ENCODE measurements at places on chromosomes 6 and 20. TPM values are rescaled to one million over a fixed set of nuclear protein-coding genes. Genes with fewer than 3 reads are reported as not detected.

DSP gene
- total RNA-seq: 144 TPM

- H3K4me1 ChIP-seq: peaks cover 76% of the 10 kb centered on the region
- H3K27ac ChIP-seq: peak overlapping the region; percentile 96
- DNase-seq: no peak
- no peaks in the 10 kb centered on the region for H3K27me3 ChIP-seq
- no peaks in the 10 kb centered on the region for H3K36me3 ChIP-seq
Observed at GRCh38 chr20:48930035-48930434, 8.5 kb downstream of the ARFGEF2 start.

GRCh38 chr20:54219751-54220426 is 12.0 kb downstream of the PFDN4 start:
- no peak overlapping the region for H3K27ac ChIP-seq
- no peak for DNase-seq
- no peaks in the 10 kb centered on the region for H3K36me3 ChIP-seq
- H3K27me3 ChIP-seq: no peaks in the 10 kb centered on the region
- H3K4me3 ChIP-seq: no peak overlapping the region
- H3K4me1 ChIP-seq: no peaks in the 10 kb centered on the region

- no peak overlapping the region for H3K27ac ChIP-seq
- H3K4me1 ChIP-seq: no peaks in the 10 kb centered on the region
- H3K36me3 ChIP-seq: no peaks in the 10 kb centered on the region
- DNase-seq: peak; percentile 8
Observed at GRCh38 chr6:47188588-47189021, 121.1 kb downstream of the TNFRSF21 start.

DNA sequence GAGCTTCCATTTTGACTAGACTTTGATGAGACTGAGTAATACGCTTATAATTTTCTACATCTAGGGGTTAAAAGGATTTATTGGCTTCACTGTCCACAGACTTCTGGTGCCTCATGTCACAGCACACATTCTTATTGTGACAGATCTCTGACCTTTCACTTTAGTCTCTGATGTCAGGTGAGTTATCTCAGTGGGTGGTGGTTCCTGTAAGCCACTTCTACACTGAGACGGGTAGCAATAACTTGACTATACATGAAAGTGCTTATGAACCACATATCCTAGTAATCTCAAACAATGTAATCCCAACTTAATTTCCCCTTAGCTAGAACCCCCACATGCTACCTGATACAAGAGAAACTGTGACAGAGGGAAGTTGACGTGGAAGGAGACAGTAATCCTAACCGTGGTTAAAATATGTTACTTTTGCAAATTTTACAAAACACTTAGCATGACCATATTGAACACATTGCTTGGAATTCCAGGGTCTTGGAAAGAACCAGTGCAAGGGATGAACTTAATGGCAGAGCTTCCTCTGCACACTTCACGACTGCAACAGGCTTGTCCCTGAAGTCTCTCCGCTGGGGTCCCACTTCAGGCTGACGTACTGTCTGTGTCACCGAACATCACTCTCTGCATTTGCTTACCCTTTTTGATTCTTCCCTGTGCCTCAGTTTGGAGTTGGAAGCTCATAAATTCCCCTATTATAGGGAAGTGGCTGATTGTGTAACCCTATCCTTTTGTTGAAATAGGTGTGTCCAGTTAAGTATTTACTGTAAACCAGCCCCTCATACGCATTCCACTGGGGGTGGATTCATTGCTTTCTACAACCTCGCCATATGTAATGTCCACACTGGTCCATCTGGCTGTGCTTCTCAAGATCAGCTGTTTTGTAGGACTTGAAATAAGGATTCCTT is 6.4 kb upstream of the TRIM40 start:
- no peak overlapping the region for H3K4me3 ChIP-seq
- no peak for DNase-seq
- H3K27ac ChIP-seq: no peak overlapping the region
- peaks cover 13% of the 10 kb centered on the region for H3K4me1 ChIP-seq
- H3K27me3 ChIP-seq: no peaks in the 10 kb centered on the region

VIP gene
- total RNA-seq: 4.0 TPM

GRCh38 chr6:1839361-1839760 is 229.6 kb downstream of the FOXC1 start:
- no peak overlapping the region for H3K27ac ChIP-seq
- H3K27me3 ChIP-seq: no peaks in the 10 kb centered on the region
- DNase-seq: no peak
- no peak overlapping the region for H3K4me3 ChIP-seq
- no peaks in the 10 kb centered on the region for H3K36me3 ChIP-seq

- DNase-seq: no peak
- H3K4me3 ChIP-seq: no peak overlapping the region
- H3K27ac ChIP-seq: no peak overlapping the region
- no peaks in the 10 kb centered on the region for H3K36me3 ChIP-seq
- no peaks in the 10 kb centered on the region for H3K4me1 ChIP-seq
Observed at GRCh38 chr6:142857233-142857761, 87.7 kb downstream of the HIVEP2 start.

- H3K27ac ChIP-seq: no peak overlapping the region
- no peaks in the 10 kb centered on the region for H3K36me3 ChIP-seq
- no peak overlapping the region for H3K4me3 ChIP-seq
- DNase-seq: no peak
- H3K4me1 ChIP-seq: no peaks in the 10 kb centered on the region
- no peaks in the 10 kb centered on the region for H3K27me3 ChIP-seq
Observed at GRCh38 chr20:64109831-64110391, 2.5 kb upstream of the NPBWR2 start.

- H3K36me3 ChIP-seq: no peaks in the 10 kb centered on the region
- no peak for DNase-seq
- no peak overlapping the region for H3K4me3 ChIP-seq
- no peaks in the 10 kb centered on the region for H3K4me1 ChIP-seq
- H3K27ac ChIP-seq: no peak overlapping the region
Observed at GRCh38 chr20:63404129-63405085, 43.3 kb upstream of the CHRNA4 start.

- H3K4me3 ChIP-seq: no peak overlapping the region
- no peak for DNase-seq
- H3K27ac ChIP-seq: no peak overlapping the region
- H3K4me1 ChIP-seq: peaks cover 75% of the 10 kb centered on the region
Observed at GRCh38 chr6:136783495-136784270, 8.6 kb downstream of the MAP3K5 start.

HCRTR2 gene
- not detected for total RNA-seq

All from thyroid gland (tissue), 4 donors.